ENCODE measurements at places on chromosomes 6 and 20. TPM values are rescaled to one million over a fixed set of nuclear protein-coding genes. Genes with fewer than 3 reads are reported as not detected.

HLA-DOA gene
- 4.8 TPM for polyA plus RNA-seq

- DNase-seq = no peak
Observed at GRCh38 chr20:44428174-44429016, 47.3 kb upstream of the TTPAL start.

EPB41L1 gene
- polyA plus RNA-seq = 53.2 TPM

- no peak for DNase-seq
Observed at GRCh38 chr20:19770375-19770774, 12.3 kb downstream of the RIN2 start.

DNA sequence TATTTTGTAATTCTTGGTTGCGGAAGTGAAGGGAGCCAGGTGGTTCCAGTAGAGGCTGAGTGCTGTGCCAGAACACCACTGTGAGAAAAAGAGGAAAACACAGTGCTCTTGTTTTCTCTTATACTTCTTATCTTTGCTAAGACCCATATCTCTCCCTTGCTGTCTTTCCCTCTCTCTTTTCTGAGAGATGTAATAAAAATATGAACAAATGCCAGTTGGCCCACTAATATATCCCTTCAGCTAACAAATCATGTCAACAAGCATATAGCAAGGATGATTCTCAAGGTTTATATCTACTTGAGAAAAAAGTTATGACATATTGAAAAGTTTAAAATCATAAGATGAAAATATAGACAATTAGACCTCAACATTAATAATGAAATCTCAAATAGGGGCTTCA, 758.3 kb downstream of the HDGFL1 start:
- no peak for DNase-seq

GRCh38 chr6:51842804-51843378, 244.5 kb downstream of the PKHD1 start:
- no peak for DNase-seq

RBM24 gene
- 1.1 TPM for polyA plus RNA-seq

Data from renal cortex interstitium (tissue), 15 donors.